ENCODE measurements at places on chromosomes 6 and 20.
A peak's percentile ranks its signal among the peaks of the same experiment; 100 is the strongest.

DNA sequence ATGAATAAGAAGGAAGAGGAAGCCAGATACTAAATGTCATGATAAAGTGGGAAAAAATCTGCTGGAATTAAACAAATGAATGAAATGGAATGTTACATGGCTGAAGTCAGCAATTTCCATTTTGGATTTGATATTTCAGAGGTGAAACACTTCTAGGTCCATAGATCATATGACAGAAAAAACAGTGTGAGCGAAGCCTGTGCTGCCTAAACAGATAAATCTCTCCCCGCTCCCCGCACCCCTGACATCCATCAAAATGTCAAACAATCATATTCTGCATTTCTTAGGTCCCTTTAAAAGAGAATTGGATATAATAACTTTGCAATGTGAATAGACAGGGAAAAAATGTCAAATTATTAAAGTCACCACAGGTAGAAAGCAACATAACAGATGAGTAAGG lies 26.0 kb upstream of the TRDN start:
- DNase-seq = no peak

GRCh38 chr6:160134779-160135547 lies 13.3 kb downstream of the SLC22A1 start:
- no peak for DNase-seq

GRCh38 chr6:52984247-52984646 lies 10.8 kb downstream of the GSTA4 start:
- no peak for DNase-seq

GRCh38 chr20:11432407-11432806 lies 485.3 kb upstream of the BTBD3 start:
- no peak for DNase-seq

DNA sequence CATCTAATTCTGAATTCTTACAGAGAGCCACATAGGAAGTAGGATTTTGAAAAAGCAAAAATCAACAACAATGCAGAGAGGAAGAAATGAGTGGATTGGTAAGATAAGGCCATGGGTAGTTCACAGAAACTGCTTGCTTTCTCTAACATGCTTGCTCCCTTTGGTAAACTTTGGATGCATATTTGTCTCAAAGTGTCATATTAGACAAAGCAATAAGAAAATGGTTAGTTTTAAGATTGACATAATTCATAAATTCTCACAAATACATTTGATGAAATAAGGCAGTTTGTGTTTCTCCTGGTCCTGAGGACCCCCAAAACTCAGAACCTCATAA lies 31.7 kb downstream of the UTRN start:
- DNase-seq = no peak

DNA sequence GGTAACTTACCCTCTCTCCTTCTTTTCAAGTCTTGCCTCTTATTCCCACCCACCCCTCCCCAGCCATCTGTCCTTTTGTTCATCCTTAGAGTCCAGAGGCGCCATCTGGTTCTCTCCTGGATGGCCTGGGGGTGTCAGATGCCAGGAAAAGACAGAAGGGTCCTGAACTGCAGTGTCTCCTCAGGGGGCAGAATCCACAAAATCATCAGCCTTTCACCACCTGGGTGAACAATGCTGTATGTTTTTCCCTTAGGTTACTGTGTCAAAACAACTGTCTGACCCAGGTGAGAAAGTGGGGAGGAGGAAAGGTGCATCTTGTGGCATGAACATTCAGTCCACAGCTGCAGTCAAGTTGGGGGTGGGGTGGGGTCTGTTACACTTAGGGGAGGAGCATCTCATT lies 47.9 kb upstream of the FYN start:
- DNase-seq = no peak

GRCh38 chr6:115976321-115976870 lies 84.3 kb downstream of the FRK start:
- no peak for DNase-seq

DNA sequence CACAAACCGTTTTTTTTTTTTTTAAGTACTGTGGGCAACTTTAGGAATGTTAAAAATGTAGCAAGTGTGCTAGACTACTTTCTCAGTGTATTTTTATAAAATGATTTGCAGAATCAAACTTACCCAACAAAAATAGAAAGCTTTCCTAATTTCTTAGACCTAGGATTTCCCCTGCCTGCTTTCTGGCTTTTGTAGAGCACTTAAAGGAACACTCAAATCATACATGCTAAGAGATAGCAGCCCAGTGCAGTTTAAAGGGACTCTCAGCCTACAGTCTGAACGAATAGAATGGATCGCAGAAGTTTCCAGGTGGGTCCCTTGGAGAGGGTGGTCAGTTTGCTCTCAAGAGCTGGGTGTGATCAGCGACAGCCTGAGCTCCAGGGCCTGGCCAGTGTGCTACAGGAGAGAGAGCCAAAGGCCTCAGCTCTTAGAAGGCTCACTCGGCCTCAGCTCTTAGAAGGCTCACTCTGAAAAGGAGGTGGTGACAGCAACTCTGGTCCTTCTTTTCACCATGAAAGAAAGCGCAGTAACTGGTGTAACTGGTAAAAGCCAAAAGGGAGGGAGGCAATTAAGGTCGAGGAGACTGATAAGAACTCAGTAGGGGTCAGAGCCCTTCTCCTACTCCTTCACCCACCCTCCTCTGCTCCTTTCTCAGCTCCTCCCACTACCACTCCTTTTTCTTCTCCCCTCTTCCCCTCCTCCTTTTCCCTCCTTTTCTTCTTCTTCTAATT lies 142.4 kb downstream of the ZFP64 start:
- DNase-seq = peak; percentile 44

DNA sequence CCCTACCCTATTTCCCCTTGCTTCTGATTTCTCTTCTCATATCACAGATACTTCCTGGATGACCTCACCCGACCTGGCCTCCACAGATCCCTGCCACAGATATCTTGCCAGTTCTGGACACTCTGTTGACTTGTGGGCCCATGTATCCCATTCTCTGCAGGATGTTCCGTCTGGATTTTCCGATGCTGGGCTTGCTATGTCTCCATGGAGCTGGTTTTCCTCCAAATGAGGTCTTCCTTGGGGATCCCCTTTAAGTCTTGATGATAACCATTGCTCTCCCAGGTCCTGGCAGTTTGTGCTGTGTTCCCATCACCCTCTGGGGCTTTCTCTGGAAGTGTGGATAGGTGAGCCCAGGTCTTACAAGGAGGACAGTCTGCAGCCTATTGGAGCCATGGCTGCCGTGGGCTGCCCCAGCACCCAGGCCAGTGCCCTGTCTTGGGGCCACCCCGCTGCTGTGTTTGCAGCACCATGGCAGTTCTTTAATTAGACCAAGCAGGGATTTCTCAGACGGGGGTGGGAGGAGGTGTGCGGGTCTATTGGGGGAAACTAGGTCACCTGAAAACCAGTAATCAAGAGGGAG lies 23.9 kb downstream of the PPP1R16B start:
- no peak for DNase-seq

DNA sequence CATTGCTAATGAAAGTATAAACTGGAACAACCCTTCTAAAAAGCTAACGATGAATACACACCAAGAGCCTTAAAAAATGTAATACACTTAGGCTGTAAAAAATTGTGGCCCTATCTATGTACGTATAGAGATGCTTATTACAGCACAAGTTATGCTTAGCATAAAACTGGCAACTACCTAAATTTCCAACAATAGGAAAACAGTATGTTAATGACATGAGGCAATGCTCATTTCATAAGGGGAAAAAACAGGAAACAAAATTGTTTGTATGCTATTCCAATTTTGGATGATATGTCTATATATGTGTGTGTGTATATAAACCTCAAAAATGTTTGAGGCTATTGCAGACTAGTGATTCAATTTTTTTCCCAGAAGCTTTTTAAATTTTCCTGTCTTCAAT lies 82.5 kb downstream of the DTNBP1 start:
- no peak for DNase-seq
